Fibroblast of mammary gland (primary cell): ENCODE measurements at places on chromosomes 2 and 18.

GRCh38 chr2:47219970-47220369 is 64.9 kb upstream of the STPG4 start:
- no peak for DNase-seq

DNA sequence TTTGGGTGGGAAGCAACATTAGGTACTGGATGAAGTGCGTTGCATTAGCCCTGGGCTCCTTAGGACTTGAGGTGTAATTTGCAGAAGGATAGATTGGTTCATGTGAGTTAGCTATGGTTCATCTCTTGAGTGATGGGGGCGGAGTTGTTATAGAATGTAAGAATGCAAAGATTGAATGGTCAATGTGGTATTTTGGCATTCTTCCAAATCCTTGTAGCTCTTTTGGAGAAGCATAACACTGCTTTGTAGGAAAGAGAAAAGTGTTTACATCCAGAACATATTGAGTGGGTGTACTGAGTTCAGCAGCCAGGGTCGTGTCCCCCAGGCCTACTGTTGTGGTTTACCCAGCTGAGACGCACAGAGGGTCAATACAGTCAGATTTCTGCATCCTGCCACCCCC is 173.5 kb downstream of the FMNL2 start:
- DNase-seq = peak; percentile 57

DNA sequence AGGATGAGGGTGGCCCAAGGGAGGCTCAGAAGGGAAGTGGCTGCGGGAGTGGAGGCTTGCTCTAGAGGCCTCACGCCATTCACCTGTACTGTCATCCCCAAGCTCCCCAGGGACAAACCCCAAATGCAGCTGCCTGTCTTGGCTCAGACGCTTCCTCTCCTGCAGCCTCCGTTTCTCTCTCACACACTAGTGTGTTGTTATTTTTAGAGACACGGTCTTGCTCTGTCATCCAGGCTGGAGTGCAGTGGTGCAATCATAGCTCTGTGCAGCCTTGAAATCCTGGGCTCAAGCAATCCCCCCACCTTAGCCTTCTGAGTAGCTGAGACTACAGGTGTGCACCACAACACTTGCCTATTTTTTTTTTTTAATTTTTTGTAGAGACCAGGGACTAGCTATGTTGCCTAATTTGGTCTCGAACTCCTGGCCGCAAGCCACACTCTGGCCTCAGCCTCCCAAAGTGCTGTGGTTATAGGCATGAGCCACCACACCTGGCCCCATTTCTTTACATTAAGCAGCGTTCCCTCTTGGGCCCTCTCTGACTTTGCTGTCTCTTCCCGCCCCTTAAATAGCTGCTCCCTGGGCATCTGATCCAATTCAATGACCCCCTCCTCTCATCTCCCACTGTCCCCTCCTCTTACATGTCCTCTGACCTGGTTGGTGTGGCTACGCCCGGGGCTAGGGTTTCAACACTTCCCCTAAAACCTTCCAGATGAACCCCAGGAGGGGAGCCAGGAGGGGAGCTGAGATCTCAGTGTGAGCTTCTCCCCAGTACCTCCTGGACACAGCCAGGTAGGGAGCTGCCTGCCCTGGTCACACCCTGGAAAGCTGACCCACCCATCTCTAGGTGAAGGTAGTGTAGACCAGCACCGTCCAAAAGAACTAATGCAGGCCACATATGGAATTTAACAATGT is 24.0 kb upstream of the LOXHD1 start:
- no peak for DNase-seq

DNA sequence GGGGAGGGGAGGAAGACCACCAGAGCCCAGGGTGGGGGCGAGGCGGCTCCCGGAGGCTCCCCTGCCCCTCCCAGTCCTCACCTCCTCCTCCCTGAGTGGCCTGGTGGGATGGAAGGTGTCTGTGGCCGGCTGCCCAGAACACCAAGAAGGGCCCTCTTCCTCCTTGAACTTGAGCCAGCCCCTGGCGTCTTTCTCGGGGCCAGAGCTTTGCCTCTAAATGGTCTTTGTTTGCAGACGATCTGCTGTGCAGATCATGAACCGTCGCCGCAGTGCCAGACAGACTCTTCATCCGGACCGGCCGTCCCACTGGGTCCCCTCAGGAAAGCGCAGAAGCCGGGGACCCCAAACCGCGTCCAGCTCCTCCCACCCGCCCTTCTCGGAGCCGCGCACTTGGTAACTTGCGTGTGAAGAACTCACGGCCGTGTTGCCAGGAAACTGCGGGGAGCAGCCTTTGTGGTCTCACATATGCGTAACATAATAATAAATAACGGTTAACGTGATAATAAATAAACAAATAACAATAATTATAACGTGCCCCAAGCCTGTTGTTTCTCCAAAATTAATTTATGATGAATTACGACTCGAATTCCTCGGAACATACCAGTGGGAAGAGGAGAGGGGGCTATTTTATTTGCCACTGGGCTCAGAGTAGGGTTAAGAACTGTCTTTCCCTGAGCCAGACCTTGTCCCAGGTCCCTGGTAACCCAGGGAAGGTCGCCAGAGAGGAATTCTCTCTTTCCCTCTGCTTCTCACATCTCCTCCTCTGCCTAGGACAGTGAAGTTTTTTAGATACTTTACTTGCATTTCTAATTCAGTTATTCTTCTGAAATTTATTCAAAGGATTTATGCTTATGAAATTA is 41.0 kb downstream of the PTGR3 start:
- DNase-seq = no peak

DNA sequence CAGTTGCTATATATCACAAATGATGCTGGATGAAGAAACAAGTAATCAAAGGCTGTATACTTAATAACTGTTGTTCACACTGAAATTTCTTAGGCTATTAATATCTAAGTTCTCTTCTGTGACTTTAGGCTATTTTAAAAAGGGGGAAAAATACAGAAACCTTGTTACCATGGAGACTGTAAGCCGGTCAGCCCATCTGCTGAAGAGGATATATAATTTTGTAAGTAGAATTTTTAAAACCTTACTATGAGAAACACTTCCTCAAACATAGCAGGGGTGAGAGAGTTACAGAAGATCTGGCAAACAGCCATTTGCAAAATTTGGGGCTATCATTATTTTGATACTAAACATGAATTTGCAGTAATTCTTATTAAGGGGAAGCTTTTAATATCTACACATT is 27.8 kb downstream of the CACNB4 start:
- DNase-seq = no peak

DNA sequence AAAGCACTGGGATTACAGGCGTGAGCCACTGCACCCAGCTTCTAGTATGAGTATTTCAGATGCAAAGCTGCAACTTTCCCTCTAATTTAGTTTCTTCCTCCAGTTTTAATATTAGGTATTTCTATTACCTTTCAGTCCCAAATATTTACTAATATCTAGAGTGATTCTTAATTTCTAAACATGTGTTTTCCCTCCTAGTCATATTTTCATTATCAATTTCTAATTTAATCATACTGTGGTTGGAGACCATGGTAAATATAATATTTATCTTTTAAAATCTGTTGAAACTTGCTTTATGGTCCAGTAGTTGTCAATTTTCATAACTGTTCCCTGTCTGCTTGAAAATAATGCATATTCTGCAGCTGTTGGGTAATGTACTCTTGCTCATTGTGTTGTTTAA is 245.9 kb upstream of the REV1 start:
- DNase-seq = no peak

GRCh38 chr18:47986620-47987387 is 56.3 kb upstream of the SMAD2 start:
- no peak for DNase-seq

DNA sequence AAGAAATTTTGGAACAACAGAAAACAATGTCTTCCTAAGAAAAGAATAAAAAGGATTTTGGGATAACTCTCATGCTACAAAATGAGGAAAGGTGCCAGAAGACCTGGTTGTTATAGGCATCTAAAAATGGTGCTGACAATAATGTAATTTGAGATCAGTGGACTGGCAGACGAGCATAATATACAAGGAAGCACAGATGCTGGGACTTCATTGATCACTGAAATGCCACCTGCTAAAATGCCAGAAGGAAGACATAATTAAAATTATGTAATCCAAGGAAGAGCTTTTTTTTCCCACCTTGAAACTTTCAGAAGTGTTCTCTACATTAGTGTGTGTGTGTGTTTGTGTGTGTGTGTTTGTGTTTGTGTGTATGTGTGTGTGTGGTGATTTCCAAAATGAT is 535.9 kb downstream of the XIRP2 start:
- no peak for DNase-seq

DNA sequence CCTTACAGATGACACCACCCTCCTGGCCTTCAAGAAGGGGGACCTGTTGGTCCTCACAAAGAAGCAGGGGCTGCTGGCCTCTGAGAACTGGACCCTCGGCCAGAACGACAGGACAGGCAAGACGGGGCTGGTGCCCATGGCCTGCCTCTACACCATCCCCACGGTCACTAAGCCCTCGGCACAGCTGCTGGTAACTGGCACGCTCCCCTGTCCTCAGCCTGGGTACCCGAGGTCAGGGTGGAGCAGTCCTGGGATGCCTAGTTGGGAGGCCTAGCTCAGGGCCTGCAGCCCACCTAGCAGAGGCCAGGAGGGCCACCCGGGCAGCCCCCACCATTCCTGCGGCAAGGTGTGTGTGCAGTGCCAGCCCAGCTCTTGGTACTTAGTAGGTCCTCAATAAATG is 16.3 kb upstream of the GPR17 start:
- no peak for DNase-seq
